Central memory CD8-positive, alpha-beta T cell (primary cell): ENCODE measurements at places on chromosomes 13 and 19.

- no peak for DNase-seq
Measured at GRCh38 chr13:33331962-33332361, 46.4 kb upstream of the STARD13 start.

GRCh38 chr13:44664308-44664707, 88.2 kb upstream of the TSC22D1 start:
- no peak for DNase-seq

- no peak for DNase-seq
Measured at GRCh38 chr19:16472992-16473391, 1.2 kb upstream of the EPS15L1 start.

- DNase-seq: no peak
Measured at GRCh38 chr13:27349458-27349857, 75.0 kb upstream of the GTF3A start.

DNA sequence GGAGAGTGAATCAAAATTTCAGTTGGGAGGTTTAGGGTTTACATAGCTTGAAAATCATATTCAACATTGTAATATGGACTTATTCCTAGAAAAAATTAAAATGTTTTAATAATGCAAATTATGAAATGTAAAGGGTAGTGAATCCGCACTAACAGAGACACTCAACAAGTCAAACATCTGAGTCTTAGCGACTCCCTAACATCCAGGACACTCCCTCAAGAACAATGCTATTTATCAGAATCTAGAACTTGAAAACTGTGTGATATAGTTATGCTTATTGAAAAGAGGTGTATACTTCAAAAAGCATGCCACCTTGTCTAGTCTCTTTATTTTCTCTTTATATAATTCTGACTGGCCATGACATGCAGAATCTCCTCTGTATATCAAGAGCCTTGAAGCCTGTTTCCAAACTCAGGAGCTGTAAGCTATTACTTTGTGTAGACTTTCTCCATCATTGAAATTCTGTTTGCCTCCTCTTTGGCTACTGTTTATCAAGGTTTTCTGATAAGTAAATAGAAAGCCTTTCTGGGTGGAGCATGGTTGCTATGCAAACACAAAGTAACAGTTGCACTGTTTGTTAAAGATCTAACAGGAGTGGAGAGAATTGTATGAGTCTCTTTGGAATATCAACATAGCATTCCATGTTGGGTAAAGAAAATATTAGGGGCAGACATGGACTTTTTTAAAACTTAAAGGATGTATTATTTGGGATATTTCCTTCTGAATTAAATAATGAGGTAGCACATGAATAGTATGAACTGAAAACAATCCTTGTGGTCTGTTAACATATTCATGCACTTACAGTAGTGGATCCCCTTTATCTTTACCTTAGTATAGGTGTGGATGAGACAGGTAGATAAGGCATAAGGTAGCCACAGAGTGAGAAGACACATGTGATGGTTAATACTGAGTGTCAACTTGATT, 56.4 kb upstream of the MBNL2 start:
- no peak for DNase-seq

DNA sequence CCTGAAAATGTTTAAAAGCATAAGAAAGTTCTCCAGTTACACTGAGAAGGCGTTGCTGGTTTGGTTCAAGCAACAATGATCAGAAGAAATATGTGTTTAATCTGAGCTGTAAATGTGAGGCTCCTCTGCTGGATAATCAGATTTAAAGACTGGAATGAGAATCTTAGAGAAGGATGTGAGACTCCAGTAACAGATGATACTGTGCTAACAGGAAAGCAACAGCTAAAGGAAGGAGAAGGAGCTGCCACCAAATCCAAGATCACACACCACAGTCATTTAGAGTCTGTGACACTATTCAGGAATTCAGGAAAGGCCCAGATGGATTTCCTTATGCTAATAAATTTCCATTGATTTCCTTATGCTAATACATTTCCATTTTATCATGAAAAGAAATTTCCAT, 16.9 kb downstream of the DCLK1 start:
- DNase-seq: no peak

- no peak for DNase-seq
Measured at GRCh38 chr13:87497426-87497825, 173.7 kb upstream of the SLITRK5 start.

DNA sequence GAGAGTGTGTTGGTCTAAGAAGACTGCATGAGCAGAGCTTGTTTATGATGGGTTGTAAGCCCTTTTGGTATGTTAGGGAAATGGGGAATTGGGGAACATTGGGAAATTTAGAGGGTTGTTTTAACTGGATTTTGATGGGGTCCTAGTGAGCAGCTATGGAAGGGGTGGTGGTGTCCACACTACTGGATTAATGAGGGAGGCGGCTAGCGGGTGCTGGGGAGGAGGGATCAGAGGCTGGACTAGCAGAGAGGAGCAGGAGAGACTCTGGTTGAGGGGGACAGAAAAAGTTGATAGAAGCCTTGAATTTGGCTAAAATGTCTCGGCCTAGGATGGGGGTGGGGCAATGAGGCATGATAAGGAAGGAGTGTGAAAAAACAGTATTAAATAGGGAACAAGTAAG, 1369.1 kb downstream of the UQCRFS1 start:
- DNase-seq: no peak

DNA sequence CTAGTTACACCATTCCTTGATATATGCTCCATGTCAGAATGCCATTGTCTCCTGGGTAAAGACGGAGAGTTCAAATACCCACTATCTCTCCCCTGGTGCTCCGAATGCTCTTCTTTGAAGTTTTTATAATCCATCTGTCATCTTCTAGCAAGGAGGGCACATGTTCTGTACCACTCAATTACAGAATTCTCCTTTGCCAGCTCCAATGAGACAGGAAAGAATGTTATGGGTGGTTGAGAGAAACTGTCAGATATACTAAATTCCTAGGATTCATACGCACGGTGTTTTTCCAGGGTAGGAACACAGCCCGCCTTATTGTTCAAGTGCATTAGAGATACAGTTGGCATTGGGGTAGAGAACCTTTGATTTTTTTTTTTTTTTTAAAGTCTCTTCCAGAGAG, 118.0 kb upstream of the ZNF536 start:
- DNase-seq: no peak

DNA sequence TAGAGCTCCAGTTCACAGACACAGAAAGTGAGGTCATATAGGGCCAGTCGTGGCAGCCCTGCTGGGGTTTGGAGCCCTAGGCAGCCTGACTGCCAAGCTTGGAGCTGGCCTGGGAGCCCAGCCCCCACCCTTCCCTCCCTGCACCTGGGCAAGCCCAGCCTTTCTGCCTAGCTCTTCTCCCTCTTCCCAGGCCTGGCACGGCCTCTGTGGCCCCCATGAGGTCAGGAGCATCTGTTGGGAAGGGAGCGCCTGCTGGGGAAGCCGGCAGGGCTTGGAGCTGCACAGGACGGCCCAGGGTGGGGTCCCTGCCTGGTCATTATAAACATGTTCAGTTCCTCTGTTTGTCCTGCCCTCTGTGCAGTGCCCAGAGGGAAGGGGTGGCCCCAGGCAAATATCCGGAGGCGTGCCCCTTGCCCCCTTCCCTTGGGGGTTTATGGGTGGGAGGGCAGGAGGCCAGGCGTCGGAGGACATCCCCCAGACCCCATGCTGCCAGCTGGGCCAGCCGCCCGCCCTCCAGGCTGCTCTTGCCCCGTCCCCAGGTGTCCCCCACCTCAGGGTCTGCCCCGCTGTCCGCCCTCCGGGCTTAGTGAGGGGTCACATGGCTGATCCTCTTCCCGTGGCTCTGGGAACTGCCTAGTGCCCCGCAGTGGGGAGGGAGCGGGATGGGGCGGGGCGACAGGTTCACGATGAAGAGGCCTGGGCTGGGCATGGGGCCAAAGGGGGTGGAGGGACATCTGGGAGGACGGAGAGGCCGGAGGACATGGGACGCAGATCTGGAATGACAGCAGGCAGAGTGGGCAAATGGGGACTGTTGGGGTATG, 30.0 kb upstream of the NCCRP1 start:
- DNase-seq: no peak

GRCh38 chr13:33150662-33151061, 134.4 kb downstream of the KL start:
- no peak for DNase-seq

- DNase-seq: no peak
Measured at GRCh38 chr13:101179021-101179420, 237.3 kb downstream of the NALCN start.

DNA sequence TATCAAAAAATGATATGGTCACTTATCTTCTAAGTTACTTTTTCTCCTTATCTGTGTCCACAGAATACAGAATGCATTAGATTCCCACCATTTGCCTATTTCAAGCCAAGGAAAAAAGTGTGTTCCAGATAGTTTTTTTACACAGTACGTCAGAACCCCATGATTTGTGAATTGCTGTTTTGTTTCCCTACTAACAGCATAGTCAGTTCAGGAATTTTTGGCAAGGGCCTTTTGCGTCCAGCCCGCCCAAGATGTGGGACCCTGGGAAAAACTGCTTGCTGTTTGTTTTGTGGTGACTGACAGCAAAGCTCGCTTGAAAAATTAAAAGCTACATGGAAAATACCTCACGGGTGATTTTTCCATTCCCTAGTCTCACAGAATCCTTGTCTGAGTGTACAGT, 20.4 kb upstream of the FAM216B start:
- no peak for DNase-seq

DNA sequence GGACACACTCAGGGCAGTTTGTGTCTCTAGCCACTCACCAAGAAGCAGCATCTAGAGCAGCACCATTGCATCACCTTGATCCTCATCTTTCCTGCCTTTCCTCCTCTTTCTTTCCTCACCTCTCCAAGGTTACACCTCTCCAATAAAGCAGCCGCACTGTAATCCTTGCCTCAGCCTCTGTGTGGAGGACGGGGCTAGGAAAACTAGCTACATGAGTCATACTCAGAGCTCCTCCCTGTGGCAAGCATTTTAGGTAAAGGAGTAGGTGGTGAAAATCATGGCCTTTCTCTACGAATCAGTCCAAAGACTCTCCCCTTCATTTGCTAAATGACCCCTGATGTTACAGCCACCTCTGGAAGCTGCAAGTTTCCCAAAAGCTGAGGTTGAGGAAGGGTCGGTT, 108.9 kb downstream of the DNAJC15 start:
- no peak for DNase-seq

- DNase-seq: no peak
Measured at GRCh38 chr19:57210381-57210780, 19.1 kb downstream of the ZNF264 start.

GRCh38 chr19:45590300-45591003, 5.8 kb upstream of the OPA3 start:
- no peak for DNase-seq
